ENCODE measurements at places on chromosomes 3 and 15. TPM values are rescaled to one million over a fixed set of nuclear protein-coding genes. Genes with fewer than 3 reads are reported as not detected.

Gene FBXO22
- 37.2 TPM for polyA plus RNA-seq

Gene RBP2
- polyA plus RNA-seq, result 0.48 TPM

DNA sequence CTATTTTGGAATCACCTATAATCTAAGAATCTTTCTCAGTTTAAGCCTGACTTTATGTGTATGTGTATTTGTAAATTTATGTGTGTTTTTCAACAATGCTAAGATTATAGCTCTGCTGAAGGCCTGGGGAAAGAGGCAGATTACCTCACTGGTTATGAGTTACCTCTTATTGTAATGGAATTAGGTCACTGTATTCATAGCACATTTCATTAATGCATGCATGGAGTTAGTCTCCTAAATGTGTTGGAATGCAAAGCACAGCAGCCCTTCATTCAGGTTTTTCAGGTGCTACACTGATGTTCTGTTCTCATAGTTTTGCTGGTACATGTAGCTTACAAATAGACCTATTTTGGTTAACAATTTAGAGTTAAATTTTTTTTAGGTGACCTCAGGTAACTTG, 9.5 kb downstream of the GPR87 start:
- DNase-seq, result no peak

DNA sequence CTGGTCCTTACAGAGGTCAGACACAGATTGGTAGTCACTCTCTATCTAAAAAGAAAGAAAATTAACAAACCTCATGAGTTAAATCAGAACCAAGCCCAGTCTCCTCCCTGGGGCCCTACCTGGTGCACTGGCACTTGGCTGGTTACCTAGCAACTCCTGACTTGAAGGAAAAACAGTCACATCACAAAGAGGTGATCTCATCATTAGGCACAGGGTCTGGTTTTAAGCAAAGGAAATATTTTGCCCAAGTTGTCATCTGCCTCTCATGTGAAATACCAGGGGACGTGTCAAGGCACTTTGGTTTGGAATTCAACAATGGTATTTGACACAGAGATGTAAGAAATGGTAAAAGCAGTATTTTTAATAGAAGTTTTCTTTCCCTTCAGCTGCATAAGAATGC, 47.7 kb upstream of the FMN1 start:
- DNase-seq, result no peak

DNA sequence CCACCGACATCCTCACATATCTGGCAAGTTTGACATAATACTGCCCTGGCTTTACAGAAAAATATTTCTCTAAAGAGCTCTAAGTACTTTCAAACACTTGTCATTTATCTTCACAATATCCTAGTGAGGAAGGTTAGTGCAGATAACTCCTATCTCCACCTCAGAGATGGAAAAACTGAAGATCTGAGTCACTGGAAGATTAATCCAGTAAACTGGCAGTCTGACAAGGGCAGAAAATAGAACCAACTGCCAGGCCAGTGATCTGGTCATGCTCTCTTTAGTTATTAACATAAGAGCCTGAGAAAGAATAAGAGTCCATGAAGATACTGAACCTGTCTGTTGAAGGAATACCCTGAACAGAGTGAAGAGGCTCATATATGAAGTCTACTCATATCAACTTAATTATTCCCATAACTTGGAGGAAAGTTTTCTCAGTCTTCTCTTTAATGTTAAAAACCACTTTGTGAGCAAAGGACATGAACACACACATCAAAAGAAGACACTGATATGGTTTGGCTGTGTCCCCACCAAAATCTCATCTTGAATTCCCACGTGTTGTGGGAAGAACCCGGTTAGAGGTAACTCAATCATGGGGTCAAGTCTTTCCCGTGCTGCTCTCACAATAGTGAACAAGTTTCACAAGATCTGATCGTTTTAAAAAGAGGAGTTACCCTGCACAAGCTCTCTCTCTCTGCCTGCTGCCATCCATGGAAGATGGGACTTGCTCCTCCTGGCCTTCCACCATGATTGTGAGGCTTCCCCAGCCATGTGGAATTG, 61.4 kb downstream of the GOLIM4 start:
- no peak for DNase-seq

DNA sequence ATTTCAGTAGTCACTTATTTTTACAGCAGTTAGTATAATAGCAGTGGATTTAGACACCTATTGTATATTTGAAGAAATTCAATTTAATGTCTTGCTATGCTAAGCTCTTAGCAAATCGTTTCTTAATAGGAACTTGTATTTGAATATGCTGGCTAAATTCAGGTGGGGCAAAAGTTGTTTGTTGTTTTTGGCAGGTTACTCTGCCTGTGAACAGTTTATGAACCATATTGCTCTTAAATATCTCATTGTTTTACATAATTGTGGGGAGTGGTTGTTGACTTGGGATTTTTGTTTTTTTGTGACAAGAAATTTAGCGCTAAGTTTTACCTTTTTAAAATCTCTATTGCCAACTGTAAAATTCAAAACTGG, 43.4 kb downstream of the NR2C2 start:
- DNase-seq, result no peak

DNA sequence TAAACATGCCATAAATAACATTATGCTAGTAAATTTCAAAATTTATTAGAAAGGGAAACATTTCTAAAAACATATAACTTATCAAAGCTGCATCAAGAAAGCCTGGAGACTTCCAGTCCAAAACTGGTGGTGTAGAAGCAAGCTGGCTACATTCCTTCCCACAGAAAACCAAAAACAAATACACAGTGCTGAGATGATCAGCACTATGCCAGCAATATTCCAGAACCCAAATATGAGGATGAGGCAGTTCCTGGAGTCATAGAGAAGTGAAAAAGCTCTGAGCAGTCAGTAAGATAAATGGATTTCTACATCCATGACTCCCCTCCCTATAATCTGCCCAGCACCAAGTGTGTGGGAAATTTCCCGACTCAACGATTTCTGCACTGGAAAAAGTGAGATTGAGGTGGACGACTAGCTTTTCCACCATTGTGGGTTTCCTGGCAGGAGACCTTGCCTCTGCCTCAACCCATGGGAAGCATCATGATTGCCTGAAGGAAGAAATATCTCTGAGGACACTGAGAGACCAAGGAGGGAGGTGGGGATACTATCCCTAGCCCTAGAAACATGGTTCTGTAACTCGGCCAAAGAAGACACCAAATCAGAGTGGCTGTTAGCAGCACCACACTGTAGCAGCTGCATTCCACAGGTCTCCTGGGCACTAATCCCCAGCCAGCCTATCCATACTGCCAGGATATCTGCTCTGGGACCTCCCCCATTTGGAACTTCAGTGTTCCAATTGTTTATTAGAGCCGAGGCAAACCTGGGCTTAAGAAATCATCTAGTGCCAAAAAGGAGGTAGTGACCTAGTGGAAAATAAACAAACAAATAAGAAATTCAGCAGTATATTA, 11.8 kb upstream of the CLN6 start:
- DNase-seq, result no peak

DNA sequence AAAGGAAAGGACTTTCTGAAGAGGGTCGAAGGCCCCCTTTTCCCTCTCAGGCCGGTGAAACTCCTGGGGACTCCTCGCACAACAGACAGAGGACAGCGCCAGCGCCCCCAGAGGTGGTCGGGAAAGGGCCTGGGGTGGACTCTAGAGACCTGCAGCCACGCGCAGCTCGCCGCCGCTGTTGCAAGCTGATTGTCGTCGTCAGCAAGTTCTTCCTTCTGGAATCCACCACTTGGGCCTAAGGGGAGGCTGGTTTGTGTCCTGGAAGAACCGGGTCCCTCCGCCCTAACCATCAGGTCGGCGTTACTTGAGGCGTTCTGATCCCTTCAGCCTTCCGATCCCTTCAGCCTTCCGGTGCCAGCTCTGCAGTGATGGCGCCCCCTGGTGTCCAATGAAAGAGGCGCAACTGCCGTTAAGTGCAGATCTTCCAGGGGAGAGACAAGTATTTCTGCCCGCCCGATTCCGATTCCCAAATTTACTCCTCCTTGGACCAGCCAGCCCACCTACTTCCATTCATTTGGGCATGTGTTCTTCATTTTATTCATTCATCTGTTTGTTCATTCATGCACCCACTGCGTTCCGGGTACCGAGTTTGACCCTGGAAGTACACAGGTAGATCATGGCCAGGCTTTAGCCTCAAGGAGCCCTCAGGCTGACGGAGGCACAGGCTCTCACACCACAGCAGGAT, 77.2 kb upstream of the SLC6A11 start:
- peak; percentile 56 for DNase-seq

DNA sequence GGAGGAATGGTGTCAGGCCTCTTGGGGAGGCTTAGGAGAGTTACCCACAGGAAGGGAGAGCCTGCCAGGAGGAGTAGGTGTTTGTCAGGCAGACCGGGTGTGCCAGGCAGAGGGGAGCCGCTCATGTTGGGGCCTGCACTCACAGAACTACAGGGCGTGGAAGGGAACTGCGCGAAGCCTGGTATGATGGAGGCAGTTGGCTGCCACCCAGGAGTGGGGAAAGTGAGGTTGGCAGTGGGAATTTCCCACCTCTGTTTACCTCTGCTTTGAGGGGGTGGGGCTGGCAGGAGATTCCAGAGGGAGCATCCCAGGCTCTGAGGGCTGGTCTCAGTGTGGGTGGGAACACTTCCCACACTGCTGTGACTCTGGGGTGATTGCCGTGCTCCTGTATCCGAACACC, 99.9 kb downstream of the SLCO3A1 start:
- no peak for DNase-seq

DNA sequence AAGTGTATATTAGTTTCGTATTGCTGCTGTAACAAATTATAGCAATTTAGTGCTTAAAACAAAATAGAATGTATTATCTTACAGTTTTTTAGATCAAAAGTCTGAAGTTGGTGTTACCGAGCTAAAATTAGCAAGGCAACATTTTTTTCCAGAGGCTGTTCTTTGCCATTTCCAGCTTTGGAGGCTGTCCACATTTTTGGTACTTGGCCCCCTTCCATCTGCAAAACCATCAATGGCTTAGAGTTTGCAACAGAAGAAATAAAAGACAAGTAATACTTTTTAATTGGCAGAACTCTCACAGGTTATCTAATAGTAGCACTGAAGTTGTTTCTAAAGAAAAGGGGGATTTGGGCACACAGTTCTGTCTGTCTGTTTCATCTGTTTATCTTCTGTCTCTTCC, 1248.5 kb downstream of the ROBO1 start:
- no peak for DNase-seq

Data from left lung (tissue), 14 donors.